Stimulated activated CD4-positive, alpha-beta T cell treated with anti-CD3 and anti-CD28 coated beads, Interleukin-1b, Interleukin-23, amount 100 ng/mL, for 4 hours (primary cell): ENCODE measurements at places on chromosomes 3 and 15.

- no peak for DNase-seq
Observed at GRCh38 chr3:25589783-25590258, 74.9 kb downstream of the TOP2B start.

DNA sequence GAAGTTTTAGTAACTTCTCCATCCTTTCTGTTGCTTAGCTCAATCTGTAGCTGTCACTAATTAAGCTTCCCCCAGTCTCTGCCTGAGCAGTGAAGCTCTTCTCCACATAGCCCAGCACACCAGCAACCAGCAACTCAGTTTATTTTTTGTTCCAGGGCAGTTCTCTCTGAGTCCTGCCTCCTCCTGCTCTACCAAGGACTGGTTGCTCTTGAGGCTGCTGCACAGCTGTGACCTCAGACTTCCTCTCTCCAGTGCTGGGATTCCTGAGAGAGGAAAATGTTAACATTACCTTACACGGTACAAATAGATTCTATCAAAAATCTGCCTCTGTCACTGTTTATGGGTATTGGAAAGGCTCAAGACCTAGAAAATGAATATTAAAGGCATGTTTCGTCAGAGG, 294.7 kb downstream of the OXSM start:
- no peak for DNase-seq

DNA sequence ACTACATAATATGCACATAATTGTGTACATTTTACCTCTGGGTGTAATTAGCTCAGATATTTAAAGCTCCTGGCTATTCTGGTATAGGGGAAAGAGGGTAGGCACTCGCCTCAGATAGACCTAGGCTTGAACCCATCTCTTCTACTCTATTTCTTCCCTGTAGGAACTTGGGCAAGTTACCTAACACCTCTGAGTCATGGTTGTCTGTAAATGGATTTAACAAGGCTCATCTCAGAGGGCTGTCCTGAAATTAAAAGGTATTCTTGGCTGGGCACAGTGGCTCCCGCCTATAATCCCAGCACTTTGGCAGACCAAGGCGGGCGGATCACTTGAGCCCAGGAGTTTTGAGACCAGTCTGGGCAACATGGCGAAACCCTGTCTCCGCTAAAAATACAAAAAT, 30.7 kb downstream of the NANOGP8 start:
- no peak for DNase-seq

DNA sequence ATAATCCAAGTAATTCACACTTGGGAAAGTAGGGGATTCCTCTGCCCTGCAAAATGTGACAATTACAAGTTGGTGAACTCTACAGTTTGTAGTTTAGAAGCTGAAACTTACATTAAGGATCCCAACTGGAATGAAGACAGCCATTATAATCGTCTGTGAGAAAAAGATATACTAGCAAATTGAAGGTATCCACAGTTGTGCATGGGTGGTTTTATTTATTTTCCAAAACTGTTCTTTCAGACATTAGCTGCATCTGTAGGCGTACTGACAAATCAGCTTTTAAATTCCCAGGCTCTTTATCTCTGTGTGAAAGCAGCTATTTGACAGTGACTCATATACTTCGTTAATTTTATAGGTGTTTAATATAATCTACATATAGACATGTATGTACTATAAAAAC, 12.5 kb upstream of the ISL2 start:
- no peak for DNase-seq

- DNase-seq = no peak
Observed at GRCh38 chr3:36906504-36907149, 38.2 kb downstream of the TRANK1 start.

- no peak for DNase-seq
Observed at GRCh38 chr15:71634820-71635560, 175.4 kb upstream of the NR2E3 start.

DNA sequence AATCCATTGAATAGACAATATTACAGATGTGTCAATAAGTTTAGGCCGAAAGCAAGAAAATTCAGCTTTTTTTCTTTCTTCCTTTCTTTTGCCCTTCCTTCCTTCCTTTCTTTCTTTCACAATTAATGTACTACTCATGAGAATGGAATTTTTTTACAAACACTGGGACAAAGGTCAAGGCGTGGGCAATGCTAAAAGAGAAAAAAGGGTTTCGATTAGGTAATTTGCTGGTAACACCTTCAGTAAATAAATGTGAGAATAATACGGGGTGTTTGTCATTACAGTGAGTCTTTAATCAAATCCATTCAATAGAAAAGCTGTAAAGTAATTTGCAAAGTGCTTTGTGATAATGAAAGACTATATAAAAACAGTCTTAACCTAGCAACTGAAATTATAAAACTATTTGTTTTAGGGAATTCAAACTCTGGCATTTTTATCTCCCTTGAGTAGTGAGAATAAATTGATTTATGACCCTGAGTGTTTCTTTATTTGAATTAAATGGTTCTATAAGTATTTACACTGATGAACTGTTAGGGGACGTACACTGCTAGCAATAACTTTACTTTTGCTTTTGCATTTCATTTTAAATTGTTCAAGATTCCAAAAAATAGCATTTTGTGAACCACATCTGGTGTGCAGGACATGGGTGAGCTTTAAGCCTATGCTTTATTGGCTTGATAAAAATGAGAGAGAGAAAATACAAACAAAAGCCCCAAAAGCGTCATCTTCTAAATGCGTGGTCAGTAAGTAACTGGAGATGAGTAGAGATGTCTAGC, 104.2 kb upstream of the THRB start:
- no peak for DNase-seq

- no peak for DNase-seq
Observed at GRCh38 chr3:178392511-178392926, 143.7 kb upstream of the KCNMB2 start.

GRCh38 chr15:77945566-77945965, 131.9 kb downstream of the TBC1D2B start:
- DNase-seq = no peak

DNA sequence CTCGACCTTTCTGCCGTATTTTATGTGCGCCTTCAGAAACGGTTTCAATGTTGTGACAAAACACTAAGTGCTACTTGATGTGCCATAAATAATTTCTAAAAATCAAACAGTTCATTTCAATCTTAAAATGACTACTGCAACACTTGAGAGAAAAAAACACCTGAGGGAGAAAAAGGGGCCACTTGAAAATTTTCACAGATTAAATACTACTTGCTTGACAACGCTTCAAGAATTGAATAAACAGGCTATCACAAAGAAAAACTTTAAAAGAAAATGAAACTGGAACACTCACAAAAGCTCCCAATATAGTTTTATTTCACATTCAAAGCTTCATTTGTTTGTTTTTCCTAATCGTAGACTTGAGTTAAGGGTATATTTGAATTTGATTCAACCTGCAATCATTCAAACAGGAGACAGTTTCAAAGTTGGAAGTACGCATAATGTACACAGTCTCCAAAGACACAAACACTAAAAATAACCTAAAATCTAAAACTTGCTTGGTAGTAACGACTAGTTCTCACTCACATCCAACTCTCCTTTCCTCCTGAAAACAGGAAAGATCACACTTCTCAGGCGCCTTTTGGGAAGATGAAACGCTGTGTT, 380.7 kb downstream of the ERC2 start:
- DNase-seq = no peak

GRCh38 chr3:123310186-123310585, 108.4 kb downstream of the SEC22A start:
- DNase-seq = no peak

GRCh38 chr3:12679468-12679867, 15.6 kb upstream of the RAF1 start:
- no peak for DNase-seq

DNA sequence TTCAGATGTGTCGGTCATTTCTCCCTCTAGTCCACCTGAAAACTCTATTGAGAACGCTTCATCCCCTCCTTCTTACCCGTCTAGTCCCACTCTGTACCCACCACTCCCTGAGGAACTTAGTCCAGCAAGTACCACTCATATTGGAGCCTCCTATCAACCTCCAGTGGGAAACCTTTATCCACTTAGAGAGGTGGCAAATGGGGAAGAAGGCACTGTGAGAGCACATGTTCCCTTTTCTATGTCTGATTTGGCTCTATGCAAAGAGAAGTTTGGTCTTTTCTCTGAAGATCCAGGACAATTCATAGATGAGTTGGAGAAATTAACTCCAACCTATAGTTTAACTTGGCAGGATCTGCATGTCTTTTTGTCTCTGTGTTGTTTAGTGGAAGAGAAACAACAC, 17.0 kb upstream of the RPN1 start:
- DNase-seq = no peak

DNA sequence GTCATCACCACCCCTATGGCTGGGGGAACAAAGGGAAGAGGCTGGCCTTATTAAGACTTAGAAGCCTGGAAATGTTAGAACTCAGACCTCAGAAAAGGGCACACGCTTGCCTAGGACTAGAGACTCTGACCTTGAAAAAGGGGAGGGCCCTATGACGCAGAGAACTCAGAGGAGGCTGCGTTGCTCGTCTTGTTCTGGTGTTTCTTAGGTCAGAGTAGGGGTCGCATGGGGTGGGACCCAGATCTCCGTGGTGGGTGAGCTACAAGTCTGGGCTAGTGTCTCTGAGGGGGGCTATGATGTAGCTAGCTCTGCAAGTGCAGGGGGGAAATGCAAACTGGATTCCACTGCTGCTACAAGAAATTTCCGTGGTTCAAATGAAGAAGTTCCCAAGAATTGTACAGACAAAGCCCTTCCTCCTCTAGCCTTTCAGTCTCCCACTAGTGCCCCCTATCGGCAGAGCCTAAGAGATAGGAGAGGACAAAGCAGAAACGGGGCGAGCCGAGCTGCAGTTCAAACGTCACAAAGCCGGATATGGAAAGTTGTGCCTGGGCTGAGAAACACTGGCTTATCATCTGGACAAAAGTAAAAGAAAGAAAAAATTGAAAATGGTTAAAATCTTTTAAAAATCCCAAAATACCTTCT, 392.9 kb upstream of the ROBO2 start:
- DNase-seq = no peak

- no peak for DNase-seq
Observed at GRCh38 chr15:23567921-23568320, 2.4 kb downstream of the MKRN3 start.

GRCh38 chr3:12998648-12999047, 74.6 kb downstream of the IQSEC1 start:
- DNase-seq = no peak

GRCh38 chr15:85691350-85692240, 103.1 kb downstream of the KLHL25 start:
- no peak for DNase-seq

- DNase-seq = no peak
Observed at GRCh38 chr3:109346770-109347295, 9.5 kb upstream of the DPPA4 start.

GRCh38 chr15:34065261-34065660, 26.3 kb upstream of the AVEN start:
- DNase-seq = no peak

- DNase-seq = no peak
Observed at GRCh38 chr15:81819924-81820635, 225.7 kb downstream of the MEX3B start.

DNA sequence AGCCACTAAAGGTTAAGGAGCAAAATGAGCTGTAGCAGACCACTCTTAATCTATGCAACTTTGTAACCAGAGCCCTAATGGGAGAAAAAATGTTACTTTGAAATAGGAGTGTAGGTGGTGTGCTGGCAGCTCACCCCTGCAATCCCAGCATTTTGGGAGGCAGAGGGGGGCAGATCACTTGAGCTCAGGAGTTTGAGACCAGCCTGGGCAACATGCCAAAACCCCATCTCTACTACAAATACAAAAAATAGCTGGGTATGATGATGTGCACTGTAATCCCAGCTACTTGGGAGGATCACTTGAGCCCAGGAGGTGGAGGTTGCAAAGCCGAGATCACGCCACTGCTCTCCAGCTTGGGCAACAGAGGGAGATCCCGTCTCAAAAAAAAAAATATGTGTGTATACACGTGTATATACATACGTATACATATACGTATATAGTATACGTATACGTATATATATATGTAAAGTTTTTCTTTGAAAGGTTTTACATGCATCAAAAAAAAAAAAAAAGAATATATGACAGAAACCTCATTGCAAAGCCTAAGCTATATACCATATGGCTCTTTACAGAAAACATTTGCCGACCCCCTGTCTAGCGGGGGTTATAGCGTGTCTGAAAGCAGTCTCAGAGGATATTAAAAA, 15.7 kb downstream of the CAPN7 start:
- no peak for DNase-seq
